GM23338 (cell line): ENCODE measurements at places on chromosomes 6 and 20. TPM values are rescaled to one million over a fixed set of nuclear protein-coding genes. Genes with fewer than 3 reads are reported as not detected.

- no peak for DNase-seq
Measured at GRCh38 chr6:30940361-30940986, at the start of gene MUCL3. TSS of gene MUCL3 (plus strand) at chr6:30940973. CDS start at chr6:30941000, 27 bp downstream.

- no peak for DNase-seq
Measured at GRCh38 chr6:474453-475185, 83.1 kb downstream of the IRF4 start.

PLCB1 gene
- 20.6 and 20.7 TPM in 2 replicates for total RNA-seq

DNA sequence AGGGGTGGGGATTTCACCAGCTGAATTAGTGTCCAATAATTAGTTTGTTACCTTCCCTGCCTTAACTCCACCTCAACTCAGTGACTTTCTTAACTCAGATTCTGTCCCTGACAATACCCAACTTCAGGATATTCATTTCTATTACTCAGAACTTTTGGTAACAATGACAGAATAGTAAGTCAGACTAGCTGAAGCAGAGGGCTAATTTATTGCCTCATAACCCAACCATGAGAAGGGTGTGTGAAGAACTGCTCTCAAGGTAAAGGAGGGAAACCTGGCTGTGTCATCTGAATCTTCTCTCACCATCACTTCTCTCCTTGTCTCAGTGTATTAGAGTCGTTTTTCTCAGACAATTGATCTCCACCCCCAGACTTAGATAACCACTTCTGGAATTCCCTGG lies 1.2 kb upstream of the PI3 start:
- DNase-seq, result no peak

DNA sequence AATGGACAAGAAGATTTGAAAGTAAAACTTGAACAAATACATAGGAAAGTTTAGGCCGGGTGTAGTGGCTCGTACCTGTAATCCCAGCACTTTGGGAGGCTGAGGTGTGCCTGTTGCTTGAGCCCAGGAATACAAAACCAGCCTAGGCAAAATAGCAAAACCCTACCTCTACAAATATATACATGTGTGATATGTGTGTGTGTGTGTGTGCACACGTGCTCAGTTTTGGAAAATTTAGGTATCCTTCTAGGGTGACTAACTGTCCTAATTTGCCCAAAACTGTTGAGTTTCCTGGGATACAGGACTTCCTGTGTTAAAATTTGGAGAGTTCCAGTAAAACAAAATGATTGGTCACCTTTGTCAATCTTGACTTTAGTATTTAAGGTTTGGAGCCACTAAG lies 503.2 kb downstream of the PKHD1 start:
- DNase-seq, result no peak

DNA sequence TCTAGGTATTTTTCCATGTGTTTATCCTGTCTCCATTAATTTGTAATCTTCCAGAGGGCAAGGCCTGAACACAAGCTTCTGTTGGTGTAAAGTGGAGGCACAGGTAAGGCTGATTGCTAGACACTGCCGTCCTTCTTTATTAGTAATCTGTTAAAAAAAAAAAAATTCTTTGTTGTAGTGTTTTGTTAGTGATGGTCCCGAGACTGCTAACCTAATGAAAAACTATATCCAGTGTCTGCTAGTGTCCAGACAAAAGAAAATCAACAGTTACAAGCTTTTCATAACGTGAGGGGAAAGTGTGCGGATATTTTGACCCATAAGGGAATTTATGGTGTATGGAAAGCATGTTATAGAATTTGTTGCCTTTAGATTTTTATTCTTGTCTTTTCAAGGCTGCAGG lies 4.2 kb upstream of the HIVEP1 start:
- no peak for DNase-seq

- DNase-seq, result no peak
Measured at GRCh38 chr6:111329882-111330633, 153.0 kb downstream of the REV3L start.

DNA sequence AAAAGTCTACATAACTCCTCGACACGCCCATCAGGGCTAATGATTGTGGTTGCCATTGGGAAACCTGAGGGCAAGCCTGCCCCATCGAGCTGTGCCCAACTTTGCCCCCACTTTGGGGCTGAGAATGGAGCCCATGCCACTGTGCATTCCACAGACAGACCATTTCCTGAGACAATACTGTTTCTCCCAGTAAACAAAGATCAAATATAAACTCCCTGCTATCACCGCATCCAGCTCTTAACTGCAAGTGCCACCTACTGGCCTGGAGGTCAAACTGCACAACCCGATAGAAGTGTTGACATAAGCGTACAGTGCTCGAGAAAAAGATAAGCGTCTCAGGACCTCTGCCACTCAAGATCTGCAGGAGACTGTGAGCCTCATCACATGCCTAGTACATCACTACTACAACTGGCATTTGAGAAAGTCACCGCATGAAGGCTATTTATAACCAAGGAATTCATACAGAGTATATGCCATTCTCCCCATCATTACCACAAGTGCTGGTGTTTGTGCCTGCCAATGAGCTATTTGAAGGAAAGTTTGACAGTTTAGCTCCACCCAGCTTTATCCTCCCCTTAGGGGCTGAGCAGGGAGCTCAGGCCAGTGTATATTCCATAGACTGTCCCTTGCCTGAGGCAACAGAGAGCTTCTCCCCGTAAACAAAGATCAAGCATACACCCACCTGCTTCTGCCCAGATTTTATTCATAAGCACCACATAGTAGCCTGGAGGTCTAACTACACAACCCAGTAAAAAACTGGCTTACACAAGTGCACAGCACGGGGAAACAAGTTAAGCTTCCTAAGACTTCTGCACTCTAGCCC lies 4.5 kb upstream of the DEFB126 start:
- DNase-seq, result peak; percentile 64

- no peak for DNase-seq
Measured at GRCh38 chr20:64245746-64246595, 9.6 kb upstream of the PCMTD2 start.

- DNase-seq, result no peak
Measured at GRCh38 chr6:135411339-135411738, 86.2 kb downstream of the AHI1 start.

- no peak for DNase-seq
Measured at GRCh38 chr6:160253292-160253691, 5.3 kb downstream of the SLC22A2 start.

DNA sequence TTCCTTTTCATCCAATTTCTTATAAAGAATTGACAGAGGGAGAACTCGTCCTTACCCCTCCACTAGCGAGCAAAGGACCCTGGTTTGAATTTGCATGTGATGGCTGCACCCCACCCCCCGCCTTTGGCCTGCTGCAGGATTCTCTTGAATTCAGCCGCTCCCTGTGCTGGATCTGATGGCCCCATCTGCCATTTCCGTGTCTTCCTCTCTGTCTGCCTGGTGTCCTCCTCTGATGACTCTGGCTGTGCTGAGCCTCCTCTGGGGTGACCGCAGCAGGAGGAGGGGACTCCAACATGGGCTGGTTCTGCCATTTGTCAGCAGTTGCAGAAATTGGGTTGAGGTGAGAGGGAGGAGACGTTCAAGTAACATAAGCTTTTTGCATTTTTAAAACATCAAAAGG lies 188.8 kb downstream of the DLL1 start:
- no peak for DNase-seq

DNA sequence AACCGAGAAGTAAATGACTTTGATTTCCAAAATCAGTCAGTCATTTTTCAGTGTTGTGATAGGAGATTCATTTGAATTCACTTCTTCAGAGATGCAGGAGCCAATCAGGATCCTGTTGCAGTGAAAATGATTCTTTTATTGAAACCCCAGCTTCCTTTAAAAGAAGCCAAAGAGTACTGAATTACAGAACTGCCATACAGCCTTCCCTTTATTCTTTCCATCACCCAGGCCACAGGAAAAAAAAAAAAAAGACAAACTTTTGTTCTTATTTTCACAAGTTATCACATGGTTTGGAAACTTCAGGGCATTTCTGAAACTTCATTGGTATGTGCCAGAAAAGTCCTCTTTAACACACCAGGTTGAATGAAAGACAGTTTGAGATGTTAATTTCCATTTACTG lies 1.8 kb upstream of the CARMIL1 start:
- no peak for DNase-seq

DNA sequence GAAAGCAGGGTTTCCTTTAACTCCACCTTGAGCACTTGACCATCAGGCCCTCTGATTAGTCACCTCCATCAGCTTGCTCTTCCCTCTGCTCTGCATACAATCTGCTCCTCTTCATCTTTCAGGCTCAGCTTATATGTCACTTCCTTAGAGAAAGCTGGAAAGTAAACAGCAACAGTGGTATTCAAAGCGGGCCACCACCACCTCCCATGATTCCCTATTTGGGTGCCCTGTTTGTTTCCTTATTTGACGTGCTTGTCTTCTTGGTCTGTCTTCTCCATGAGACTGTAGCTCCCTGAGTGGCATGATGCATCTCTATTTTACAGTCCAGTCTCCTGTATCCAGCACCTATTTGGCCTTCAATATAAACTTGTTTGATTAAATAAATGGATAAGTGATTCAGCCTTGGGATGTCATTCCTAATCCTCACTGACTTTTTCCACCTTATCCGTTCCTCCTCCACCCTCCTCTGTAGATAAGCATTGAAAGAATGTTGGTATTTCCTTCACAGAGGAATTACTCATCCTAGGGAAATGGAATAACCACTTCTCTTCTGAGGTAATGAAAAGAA lies 102.8 kb upstream of the SGK1 start:
- DNase-seq, result no peak

GRCh38 chr6:79941489-79942151 lies 5.7 kb downstream of the ELOVL4 start:
- DNase-seq, result no peak

SLC26A8 gene
- total RNA-seq, result 1.9 and 2.9 TPM in 2 replicates

TNFRSF6B gene
- 0.28 and 3.8 TPM in 2 replicates for total RNA-seq
